NCI-H187 treated with DMSO at 0.1 percent for 48 hours (cell line): ENCODE measurements at places on chromosomes 2 and 18.

GRCh38 chr18:2787225-2787624 is 59.6 kb upstream of the EMILIN2 start:
- no peak for DNase-seq

- DNase-seq = no peak
Measured at GRCh38 chr2:169480079-169480465, 778 bp downstream of the BBS5 start.

DNA sequence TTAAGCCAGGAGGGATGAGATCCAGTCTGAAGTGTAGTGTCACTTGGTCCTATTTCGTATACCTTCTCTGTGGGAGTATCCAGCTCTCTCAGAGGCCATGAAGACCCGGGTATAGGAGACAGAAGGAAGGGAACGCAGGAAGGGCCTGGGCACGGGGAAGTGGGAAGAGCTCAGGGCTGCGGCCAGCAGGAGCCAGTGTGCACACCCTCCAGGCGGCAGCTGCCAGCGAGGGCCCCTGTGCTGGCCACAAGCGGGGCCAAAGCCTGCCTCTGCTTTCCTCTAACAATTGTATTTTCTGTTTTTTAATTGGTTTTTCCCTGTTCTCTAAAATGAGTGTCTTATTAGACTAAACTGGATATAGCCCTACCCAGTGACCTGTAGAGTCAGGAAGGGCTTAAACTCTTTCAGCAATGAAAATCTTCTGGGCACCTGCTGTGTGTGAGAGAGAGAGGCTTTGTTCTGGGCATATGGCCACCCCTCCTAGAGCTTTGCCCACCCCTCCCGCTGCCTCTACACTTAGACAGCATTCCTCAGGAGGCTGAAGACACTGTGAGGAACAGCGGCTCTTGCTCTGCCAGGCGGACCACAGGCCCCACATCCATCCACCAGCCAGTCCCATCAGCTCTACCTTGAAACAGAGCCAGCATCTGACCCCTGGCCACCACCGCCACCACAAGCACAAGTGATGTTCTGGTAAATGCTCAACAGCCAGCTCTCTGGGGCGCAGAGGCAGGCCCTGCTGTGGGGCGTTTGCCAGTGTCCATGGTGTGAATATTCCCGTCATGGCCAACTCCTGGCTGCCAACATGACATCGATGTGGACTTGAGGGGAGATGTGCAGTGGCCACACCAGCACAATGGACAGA is 9.5 kb downstream of the GPR17 start:
- DNase-seq = no peak

GRCh38 chr18:48367557-48367956 is 41.6 kb downstream of the ZBTB7C start:
- no peak for DNase-seq

DNA sequence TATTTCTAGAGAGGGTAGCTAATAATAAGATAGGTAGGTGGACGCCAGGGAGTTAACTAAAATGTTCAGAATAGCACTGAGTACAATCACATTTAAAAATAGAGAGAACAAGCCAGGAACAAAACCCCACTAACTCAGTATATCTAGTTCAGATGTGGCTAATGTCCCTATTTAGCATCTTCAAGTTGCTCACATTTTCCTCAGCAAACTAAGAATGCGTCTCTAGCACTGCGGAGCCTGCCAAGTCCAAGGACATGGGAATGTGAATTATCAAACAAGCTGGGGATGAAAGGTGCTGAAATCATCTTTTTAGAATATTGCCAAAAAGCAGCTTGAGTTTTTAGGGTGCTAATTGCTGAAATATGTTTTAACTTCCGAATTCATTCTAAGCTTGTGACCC is 398.5 kb upstream of the FIGN start:
- DNase-seq = no peak

DNA sequence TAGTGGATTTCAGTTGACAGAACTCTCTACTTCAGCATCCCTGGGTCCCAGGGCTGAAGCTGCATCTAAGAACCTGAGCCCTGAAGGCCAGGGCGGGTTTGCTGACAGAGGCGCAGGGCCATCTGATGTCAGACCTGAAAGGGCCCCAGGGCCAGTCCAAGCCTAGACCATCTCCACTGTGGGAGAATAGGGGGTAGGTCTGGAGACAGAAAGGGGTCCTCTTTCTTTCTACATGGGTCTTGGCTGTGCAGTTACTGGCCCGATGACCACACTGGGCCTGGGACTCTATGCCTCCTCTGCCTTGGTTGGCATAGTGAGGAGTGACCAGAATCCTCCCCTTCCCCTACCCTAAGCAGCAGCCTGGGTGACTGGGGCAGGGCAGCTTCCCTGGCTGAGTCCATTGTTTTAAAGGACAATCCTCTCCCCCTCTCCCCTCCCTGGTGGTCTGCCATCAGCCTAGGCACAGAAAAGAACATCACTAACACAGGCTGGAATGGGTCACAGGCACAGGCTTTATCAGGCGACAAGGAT is 34.5 kb downstream of the HS1BP3 start:
- no peak for DNase-seq

DNA sequence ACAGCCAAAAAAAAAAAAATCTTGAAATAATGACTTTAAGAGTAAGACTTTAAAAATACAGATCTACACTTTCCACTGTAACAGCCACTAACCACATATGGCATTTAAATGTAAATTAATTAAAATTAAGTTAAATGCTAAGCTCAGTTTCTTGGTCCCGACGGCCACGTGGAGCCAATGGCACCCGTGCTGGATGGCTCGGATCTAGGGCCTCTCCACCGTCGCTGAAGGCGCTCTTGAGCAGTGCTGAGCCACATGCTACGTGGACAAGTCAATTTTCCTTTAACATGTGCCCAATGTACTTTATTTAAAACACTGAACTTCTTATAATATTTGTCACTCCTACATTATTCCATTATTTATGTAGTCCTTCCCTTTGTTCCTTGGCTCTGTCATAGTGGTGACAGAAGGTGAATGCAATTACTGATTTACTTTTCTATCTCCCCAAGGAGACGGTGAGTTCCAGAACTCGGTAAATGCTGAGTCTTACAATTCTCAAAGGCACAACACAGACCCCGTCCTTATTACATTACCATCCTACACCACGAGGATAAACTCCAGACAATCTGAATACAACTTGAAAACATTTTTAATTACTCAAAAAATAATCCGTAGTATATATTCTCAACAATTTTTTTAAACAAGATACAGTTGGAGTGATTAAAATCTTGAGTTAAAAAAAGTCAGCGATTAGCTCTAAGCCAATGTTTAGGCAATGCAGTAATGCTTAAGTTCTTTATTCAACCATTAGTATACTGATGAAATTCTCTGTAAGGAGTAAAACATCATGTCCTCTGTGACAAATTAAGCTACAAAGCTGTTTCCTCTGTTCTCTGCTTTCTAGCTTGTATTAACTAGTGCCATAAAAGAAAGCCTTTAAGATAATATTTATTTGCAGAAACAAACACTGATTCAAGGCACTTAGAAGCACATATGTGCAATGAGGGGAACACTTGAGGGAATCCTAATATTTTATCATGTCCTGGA is 95.1 kb downstream of the AFF3 start:
- no peak for DNase-seq

DNA sequence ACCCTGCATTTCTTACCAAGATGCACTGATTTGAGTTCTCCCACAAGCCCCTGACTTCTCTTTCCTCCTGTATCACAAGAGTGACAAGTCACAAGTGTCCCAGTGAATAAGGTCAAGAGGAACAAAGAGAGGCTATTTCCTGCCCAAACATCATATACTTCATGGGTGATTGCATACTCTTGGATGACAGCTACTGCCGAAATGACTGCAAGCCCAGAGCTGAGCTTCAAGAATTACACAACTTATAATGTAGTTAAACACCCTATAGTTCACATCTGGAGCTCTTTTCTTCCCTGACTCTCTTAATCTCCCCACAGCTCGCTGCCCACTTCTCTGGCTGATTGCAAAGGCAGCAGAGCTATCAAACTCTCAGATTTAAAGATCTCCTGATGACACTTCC is 289.7 kb upstream of the PARD3B start:
- no peak for DNase-seq

GRCh38 chr2:173948842-173949241 is 16.3 kb downstream of the SP3 start:
- DNase-seq = no peak

- DNase-seq = no peak
Measured at GRCh38 chr18:48914581-48915251, 36.0 kb downstream of the SMAD7 start.

DNA sequence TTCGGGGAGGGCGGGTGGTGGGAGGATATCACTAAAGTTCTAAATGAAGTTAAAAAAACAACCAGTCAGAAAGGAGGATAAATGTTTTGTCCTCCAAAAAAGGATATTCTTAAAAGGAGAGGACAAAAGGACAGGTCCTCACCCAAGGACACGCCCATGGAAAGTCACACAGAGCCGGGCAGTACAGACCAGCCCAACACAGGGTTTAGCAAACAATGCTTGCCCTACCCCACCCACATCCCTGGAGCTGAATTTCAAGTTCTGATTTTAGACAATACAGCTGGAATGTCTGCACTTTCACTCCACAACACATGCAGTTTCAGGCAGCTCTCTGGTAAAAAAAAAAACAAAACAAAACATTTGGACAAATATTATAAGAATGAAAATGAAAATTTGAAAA is 67.9 kb downstream of the SLC9A4 start:
- DNase-seq = no peak

DNA sequence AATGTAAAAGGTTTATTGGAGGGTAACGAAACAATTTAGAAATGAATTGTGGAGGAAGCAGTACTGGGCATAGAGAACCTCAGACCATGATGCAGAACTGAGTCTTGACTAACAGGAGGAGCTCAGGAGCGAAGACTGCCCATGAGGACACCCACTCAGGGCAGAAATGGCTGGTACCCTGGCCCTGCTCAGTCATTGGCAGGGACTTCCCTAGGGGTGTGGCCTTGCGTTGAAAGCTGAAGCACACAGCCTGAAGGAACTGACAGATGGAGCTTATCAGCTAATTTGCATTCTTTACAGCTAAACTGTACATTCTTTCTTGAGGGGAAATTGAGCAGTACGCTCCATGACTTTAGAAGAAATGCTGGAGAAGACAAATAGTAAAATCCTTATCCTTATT is 57.1 kb downstream of the PDK1 start:
- no peak for DNase-seq

DNA sequence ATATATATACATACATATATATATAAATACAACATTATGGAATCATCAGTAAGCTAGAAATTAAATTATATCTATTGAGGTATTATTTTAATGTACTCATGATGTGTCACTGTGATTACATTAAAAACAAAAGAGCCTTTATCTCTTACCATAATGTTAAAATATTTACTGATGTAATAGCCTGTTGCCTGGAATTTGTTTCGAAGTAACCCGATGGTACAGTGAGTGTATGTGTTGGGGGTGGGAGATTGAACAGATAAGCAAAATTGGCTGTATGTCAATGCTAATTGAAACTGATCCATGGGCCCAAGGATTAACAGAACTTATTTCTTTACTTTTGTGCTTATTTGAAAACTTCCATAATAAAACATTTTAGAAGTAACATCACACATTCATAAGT is 1473.2 kb downstream of the LRP1B start:
- no peak for DNase-seq

DNA sequence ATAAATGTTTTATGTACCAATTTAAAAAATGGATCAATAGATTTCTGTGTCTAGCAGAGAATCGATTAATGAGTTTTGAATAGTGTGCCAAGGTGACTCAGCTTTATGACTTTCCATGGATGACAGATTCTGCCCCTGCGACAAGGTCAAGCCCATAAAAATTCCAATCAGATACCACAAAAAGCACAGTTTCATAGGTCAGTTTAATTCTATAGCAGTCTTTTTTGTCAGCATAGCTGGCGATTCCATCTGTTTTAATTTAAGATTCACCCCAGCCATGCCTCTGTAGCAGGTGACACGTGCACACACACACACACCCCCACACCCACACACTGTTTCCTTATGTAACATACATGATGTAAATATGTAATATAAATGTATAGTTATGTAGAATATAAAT is 28.9 kb downstream of the RAB31 start:
- no peak for DNase-seq

- no peak for DNase-seq
Measured at GRCh38 chr18:36405611-36406010, 108.1 kb downstream of the FHOD3 start.

GRCh38 chr2:216163518-216163917 is 54.4 kb downstream of the XRCC5 start:
- DNase-seq = no peak

DNA sequence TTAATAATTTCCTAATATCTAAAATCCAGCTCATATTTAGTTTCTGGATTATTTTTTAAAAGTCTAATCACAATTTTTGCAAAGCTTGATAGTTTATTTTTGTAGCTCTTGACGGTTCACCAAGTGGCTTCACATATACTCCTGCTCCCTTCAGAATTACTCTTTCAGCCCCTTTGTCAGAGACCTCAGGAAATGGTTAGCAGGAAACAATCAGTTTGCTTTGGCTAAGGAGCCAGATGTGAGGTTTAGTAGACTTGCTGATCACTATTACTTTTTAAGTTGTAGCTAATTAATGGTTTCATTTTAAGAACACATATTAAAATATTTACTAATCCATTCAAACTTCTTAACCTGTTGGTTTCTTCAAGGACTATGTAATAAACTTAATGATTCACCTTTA is 2.3 kb downstream of the RBBP8 start:
- no peak for DNase-seq

GRCh38 chr2:16750175-16750924 is 84.7 kb upstream of the CYRIA start:
- DNase-seq = no peak

GRCh38 chr2:148903979-148904378 is 29.0 kb downstream of the KIF5C start:
- no peak for DNase-seq

DNA sequence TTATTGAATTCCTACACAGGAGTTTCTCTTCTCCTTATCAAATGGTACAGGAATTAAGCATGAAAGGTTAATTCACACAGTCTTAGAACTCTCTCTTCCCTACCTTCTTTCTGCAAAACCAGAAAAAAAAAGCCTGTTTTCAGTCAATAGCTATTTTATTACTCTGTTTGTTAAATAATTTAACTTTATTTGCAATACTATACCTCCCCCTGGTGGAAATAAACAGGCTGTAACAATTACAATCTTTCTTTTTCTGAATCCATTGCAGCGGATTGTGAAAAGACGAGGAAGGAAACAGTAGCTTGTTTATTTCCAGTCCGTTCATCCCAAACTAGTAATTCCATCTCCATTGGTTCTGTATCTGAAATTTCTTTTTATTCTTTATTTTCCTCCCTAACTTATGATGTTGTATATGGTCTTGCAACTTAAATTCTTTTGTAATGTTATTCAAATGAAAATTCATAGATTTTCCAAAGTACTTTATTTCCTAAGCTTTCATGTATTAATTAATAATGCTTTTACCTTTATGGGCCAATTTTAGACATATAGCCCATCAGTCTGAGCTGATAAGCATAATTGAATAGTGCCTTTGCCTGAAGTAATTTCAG is 165.2 kb downstream of the SH3BP4 start:
- DNase-seq = no peak
